Activated CD4-positive, alpha-beta T cell treated with anti-CD3 and anti-CD28 coated beads, Interleukin-2, amount 50 U/mL, for 1 hour (primary cell): ENCODE measurements at places on chromosomes 12 and 14.

GRCh38 chr12:81043979-81044740, 33.7 kb upstream of the ACSS3 start:
- DNase-seq: no peak

- DNase-seq: peak; percentile 54
These were observed 55.2 kb downstream of the FOS start for GRCh38 chr14:75333606-75334548.

DNA sequence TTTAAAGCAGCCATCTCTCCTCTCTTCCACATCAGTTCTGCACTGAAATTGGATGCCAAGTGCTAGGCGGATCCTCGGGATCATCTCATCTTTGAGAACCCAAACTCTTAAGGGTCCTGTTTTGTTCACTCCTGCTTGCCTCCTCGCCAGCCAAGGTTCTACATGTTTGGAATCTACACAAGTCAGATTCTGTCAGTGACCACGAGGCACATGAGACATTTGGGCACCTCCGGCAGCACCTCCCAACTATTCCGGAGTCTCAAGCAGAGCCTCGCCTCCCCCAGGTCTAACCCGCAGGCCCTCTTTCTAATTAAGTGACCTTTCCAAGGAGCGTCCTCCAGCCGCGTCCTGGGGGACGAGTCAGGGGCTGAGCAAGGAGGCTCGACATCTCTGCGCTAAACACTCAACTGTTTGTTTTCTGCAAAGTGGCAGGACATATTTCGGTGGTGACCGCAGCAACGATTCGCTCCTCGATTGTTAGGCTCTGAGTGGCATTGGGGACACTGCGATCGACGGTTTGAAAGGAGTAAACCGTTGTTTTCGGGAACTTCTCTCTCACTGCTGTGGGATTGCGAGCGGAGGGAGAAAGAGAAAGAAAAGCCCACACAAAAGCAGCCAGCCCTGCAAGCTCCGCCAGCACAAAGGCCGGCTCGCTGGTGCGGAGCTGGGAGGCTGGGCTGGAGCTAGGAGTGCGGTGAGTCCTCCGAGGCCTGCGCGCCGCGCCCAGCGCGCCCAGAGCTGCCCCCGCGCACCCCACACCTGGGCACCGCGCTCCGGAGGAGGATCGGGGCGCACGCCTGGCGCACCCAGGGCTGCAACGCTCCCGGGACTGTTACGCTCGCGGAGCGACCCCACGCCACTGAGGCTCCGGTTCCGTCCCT, 640 bp downstream of the ARMH4 start:
- DNase-seq: no peak

- DNase-seq: no peak
These were observed 9.9 kb downstream of the AHSA1 start for GRCh38 chr14:77467801-77468200.

DNA sequence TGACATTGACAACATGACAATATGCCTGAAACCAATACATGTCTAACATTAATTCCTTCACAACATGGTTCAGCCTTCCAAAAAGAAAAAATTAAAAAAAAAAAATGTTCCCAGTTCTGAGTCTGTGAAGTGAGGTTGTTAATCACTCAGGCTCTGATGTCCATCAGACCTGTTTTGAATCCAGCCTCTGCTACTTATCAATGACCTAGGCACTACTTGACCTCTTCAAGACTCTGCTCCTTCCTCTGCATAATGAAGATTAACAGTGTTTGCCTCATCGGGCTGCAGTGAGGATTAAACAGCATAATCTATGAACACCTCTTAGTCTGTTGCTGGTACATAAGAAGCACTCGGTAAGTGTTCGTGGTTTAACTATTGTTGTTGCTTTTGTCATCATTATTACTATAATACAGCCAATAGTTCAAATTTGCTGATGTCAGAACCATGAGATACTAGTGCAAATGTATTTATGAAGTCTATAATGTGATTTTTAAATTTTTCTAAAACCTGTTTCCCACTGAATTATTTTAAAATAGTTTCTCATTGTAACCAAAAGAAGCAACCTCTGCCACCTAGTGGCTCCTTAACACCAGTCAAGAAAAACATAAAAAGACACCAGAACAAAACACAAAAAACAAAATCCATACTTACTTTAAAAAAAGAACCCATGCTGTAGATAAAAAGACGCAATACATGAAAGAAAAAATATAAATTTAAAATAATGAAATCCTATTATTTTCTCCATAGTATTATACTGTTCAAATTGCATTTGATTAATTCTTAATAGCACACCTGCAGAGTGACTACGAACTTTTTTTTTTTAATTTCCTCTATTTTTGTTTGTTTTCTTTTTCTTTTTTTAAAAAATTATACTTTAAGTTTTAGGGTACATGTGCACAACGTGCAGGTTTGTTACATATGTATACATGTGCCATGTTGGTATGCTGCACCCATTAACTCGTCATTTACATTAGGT, 20.3 kb upstream of the TMX1 start:
- no peak for DNase-seq

DNA sequence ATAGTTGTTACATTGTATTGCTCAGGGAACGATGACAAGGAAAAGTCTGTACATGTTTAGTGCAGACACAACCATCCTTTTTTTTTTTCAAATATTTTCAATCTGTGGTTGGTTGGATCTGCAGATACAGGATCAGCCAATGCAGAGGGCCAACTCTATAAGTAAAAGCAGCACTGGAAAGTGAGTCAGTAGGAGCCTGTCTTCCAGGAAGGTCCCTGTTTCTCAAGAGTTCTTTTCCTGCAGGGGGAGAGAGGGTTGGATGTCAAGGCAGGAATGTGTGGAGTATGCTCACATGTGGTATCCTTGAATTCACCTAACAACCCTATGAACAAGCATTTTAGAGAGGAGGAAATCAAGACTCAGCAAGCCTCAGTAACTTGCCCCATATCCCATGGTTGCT, 409.1 kb downstream of the NPAS3 start:
- no peak for DNase-seq
